ENCODE measurements at places on chromosomes 11 and 22.

DNA sequence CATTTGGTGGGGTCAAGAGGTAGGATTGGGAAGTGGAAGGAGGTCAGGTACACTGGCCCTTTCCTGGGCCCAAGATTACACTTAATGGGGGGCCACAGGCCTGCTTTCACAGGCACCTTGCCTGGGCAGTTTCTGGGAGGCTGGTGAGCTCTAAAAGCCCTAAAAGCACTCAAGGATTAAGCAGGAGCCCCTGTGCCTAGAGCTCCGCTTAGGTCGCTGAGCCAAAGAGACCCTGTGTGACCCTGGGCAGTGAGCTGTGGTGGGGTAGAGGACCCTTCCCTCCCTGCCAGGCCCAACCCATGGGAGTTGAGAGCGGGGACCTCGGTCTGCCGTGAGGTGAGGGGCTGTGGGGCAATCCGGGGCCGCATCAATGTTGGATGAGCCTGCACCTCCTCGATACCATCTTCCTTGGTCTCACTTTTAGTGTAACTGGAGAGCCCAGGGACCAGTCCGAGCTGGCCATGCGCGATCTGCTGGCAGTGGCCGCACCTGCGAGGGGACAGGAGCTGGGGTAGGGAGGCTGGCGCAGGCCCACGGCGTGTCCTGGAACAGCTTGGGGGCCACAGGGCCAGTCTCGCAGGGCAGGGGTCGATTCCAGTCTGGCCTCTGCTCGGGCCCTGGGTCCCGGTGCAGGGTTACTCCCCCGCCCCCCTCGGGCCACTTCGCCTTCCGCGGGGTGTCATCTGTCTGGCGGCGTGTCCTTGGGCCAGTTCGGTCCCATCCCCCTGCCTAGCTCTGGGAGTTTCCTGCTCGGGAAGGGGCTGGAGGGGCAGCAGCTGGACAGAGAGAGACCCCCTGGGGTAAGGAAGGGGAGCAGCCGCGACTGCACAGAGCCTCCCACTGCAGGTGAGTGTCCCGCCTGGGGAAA lies 44.3 kb downstream of the EIF3F start:
- DNase-seq, result no peak

DNA sequence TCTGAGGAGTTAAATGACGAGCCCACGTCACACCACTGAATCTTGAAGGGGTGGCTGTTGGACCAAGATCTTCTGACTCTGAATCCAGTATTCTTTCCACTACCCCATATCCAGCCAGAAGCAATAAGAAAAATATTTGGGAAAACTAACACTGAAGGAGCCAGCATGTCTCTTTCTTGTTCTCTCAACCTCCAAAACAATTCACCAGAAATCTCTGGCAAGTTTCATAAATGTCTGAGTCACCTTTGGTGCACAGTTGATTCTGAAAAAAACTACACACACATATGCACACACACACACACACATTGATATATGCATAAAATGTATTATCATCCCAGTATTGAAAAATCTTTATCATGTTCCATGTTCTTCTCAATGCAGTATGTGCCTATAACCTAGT lies 104.3 kb upstream of the BLID start:
- no peak for DNase-seq

DNA sequence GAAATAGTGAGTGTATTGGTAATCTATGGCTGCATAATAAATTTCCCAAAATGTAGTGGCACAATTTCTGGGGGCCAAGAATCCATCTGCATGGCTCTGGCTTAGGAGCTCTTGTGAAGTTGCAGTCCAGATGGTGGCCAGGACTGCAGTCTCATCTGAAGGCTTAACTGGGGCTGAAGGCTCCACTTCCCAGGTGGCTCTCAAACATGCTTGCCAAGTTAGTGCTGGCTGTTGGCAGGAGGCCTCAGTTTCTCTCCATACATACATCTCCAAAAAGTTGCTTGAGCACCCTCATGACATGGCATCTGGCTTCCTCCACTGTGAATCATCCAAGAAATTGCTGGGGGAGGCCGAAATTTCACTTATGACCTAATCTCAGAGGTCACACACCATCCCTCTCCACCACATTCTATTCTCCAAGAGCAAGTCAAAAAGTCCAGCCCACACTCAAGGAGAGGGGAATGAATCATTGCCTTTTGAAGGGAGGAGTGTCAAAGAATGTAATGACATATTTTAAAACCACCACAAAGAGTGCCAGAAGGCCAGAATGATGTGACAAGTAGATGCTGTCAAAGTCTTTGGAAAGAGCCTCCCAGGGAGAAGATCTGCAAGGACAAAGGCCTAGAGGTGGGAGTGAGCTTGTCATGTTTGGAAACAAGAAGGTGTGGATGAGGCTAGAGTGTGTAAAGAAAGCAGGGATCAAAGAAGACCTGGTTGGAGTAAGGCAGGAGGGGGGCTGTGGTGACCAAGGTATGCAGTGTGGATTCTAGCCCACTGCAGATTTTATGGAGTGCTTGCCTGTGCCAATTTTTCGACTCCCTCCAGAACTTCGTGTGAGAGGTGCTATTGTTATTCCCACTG lies 566.2 kb downstream of the MIAT start:
- DNase-seq, result no peak

DNA sequence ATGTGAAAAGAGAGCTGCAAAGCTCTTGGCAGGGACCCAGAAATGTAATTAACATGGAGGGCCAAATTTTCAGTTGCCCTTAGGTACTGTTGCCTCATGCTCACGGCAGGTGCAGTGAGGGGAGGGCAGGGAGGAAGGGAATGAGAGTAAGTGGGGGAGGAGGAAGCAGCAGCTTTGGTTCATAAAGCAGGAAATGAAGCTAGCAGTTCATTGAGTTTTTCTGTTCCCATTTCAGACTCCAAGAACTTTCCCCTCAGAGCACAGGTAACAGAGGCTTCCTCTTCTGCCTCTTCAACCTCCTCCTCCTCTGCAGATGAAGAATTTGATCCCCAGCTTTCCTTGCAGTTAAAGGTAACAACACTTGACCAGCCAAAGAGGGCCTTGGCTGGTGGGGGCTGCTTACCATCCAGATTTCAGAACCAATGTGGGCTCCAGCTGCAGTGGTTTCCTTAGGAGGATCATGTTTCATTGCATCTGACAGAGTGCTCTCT lies 57.9 kb upstream of the PARVA start:
- DNase-seq, result peak; percentile 96

DNA sequence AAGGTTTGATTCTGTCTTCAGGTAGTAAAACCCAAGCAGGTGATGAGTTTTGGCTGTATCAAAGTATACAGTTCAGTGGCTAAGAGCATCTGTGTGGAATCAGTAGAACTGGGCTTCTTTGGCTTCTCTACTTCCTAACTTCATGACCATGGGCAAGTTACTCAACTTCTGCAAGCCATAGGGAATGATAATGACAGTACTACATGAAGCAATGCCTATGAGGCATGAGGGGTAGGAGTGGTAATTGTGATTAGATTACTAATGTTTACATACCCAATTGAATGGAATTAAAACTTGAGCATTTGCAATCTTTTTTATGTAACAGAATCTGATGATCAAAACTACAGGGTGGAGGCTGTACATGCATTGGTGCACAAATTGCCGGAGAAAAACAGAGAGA lies 164.3 kb downstream of the PGR start:
- DNase-seq, result no peak

GRCh38 chr11:63907063-63907462 lies 9.9 kb downstream of the RCOR2 start:
- no peak for DNase-seq

GRCh38 chr11:110069158-110069737 lies 23.9 kb upstream of the ZC3H12C start:
- DNase-seq, result no peak

DNA sequence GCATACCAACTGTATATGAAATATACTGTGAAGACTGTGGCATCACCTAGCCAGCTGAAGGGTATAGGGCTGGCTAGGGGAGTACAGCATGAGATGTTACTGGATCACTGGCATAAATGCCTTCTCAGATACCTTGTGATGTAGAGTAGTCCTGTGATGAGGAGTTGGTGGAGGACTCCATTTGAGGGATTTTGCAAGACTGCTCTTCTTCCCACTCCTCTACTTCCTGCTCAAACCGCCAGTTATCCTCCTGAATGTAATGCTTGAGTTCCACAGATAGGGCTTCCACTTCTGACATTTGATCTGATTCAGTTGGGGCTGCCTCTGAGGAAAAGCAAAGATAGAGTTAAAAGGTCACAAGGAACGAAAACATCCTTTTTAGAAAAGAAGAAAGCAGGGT lies 29.3 kb downstream of the CLDN25 start:
- no peak for DNase-seq

DNA sequence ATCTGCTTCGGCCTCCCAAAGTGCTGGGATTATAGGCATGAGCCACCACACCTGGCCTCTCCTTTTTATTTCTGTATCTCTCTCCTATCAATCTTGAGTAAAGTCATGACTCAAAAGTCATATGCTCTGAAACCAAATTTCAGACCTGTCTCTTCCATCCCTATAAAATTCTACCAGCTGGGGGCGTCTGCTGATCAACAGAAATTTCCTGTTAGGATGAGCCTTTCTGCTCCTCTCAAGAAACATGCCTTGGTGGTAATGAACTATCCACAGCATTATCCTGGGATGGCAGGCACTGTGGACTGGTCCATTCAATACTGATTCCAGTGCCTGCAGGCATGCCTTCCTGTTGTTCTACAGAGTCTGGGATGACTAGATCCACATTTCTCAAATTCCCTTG lies 472.6 kb downstream of the NELL1 start:
- DNase-seq, result peak; percentile 19

DNA sequence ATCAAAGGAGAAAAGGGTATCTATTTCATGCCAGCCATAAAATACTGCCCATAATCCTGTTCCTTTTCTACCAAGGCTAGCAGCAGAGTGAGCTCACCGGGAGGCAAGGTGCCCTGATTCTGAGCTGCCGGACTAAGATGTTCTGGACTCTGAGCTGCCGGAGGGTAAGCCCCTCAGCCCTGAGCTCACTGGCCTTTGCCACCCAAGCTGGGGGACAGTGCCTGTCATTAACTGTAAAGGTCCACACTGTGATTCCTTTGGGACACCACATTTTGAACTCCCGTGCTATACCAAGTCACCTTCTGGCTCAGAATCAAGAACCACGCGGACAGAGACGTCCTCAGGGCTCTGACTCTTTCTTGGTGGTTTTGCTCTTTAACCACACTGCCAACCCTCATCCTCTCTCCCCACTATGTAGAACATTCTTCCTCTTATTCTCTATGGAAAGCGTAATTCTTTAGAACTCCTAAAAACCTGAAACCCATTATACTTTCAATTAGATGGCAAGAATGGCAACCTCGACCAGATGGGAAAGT lies 88.4 kb upstream of the BID start:
- no peak for DNase-seq

- no peak for DNase-seq
Measured at GRCh38 chr11:41955066-41955465, 495.6 kb upstream of the LRRC4C start.

- DNase-seq, result no peak
Measured at GRCh38 chr22:25197340-25197739, 2.3 kb upstream of the CRYBB3 start.

DNA sequence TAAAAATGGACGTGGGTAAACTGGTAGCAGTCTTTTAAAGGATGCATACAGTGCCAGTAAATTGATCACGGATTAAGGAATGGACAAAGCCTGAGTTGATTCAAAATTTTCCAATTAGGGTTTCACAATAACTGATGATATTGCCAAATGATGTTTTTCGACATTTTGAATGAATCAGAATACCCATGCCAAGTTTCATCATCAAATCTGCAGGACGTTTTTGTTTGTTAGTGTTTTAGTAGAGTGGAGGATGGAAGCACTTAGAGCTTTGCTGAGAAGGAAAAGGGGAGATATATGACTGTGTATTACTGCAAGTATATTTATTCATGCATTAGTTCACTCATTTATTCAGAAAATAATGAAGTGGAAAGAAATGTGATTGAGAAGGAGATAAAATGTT lies 78.3 kb downstream of the SLC17A6 start:
- no peak for DNase-seq

GRCh38 chr22:32661737-32662586 lies 139.5 kb upstream of the TIMP3 start:
- DNase-seq, result no peak

DNA sequence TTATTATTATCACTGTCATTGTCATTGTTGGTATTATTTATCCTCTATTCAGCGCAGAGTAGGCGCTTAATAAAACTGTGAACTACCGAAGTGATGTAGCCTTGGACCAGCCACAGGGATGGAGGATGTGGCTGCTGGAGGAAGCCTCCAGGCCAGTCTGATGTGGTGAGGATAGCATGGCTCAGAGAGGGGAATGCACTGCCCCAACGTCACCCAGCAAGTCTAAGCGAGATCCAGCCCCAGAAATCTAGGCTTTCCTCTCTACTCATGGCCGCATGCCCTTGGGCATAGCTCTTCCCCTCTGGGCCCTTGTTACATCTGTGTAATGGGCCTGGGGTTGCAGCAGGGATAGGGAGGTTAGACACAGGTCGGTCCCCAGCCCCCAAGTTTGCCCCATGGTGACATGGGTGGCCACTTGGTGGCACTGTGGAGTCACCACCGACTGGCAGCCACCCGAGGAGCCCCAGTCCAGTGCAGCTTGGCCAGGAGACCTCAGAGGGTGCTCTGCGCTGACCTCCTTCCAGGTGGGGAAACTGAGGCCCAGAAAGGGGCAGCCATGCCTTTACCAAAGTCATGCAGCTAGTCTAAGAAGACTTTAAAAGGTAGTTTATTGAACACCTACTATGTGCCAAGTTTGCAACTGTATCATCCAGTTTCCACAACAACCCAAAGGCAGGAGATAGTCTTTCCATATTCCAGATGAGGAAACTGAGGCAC lies 395.7 kb downstream of the MN1 start:
- no peak for DNase-seq

GRCh38 chr11:94662065-94662779 lies 95.1 kb downstream of the PIWIL4 start:
- no peak for DNase-seq

DNA sequence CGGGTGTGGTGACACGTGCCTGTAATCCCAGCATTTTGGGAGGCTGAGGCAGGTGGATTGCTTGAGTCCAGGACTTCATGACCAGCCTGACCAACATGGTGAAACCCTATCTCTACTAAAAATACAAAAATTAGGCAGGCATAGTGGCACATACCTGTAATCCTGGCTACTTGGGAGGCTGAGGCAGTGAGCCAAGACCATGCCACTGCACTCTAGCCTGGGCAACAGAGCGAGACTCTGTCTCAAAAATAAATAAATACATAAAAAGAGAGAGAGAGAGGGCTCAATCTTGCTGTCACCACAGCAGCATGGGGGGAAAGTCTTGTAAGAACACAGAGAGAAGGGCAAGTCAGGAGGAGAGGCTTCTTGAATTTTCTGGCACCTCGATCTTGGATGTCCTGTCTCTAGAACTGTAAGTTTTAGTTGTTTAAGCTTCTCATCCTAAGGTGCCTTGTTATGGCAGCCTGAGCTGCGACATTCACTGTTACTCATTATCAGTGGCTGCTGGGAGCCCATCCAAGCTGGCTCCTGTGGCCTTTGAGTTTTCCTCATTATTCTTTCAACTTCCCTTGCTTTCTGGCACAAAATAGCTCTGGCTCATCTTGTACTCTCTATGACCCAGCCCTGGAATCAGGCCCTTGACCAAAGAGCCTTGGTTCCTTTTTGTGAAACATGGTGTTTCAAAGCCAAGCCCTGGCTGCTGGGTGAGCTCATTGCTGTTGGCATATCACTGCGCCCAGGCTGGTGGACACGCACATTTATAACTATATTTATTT lies 8.0 kb upstream of the PSMC3 start:
- no peak for DNase-seq

All from NCI-H1092 (cell line).